ENCODE measurements at places on chromosomes 12 and 14. TPM values are rescaled to one million over a fixed set of nuclear protein-coding genes. Genes with fewer than 3 reads are reported as not detected.

The TAS2R20 gene
- total RNA-seq, result 2.1 TPM

DNA sequence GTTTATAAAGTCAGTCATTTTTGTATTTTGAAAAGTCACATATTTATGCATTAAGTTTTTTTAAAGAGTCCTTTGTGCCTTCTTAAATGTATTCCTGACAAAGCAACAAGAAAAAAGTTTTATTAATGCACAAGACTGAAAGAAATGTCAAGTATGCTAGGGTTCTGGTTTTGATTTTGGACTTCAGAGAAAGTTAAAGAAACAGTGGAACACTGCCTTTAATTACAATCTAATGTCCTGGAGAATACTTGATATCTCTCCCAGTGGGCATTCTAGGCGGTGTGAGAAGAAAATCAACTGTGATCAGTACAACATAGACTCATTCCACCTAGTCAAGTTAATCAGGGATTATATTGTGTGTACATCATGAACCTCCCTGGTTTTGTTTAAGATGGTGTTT, 49.9 kb downstream of the PRICKLE1 start:
- DNase-seq, result no peak
- no peak overlapping the region for H3K4me3 ChIP-seq
- peaks cover 5% of the 10 kb centered on the region for H3K27me3 ChIP-seq
- H3K4me1 ChIP-seq, result no peaks in the 10 kb centered on the region
- no peak overlapping the region for H3K27ac ChIP-seq
- no peaks in the 10 kb centered on the region for H3K36me3 ChIP-seq

The KRT6A gene
- not detected for total RNA-seq

The ZC3H10 gene
- total RNA-seq, result 11.2 TPM

The SOCS4 gene
- 36.4 TPM for total RNA-seq

The OR4L1 gene
- total RNA-seq, result not detected

DNA sequence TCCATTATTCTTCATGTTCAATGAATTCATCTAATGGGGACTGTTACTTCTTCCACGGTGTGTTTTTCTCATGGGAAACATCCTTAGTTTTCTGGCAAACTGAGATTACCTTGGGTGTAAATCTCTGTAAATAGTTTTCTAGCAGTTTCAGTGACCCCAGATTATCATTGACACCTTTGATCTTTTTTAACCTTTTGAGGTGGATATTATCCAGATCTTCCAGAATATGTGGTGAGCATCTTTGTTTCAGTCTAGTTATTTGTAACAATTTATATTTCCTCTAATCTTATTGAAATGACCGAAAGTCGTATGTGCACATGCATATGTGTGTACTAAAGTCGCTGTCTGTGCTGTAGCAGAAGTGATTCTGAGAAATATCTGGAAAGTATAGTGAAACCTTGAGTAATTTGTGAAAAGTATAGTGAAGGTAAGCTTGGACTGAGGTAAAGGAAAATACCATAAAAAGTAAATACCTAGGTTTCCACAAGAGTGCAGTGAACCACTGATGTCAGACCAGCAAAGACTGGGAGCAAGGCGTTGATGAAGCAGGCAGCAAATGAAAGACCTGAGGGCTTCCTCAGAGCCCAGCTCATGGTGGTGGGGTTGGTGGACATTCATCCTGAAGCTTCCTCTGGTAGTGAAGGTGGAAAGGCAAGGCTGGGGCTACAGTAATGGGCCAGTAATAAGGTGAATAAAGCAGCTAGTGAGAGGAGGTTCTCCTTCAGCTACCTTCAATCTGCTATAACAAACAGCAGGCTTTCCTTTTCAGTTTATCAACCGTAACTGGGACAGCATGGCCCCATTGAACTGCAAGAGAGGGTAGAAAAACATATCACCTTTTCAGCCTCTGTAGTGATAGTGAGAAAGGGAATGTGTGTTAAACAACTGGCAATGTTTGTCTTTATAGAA, 480.2 kb upstream of the FBXO33 start:
- H3K36me3 ChIP-seq, result no peaks in the 10 kb centered on the region
- DNase-seq, result no peak
- no peak overlapping the region for H3K27ac ChIP-seq
- H3K4me1 ChIP-seq, result no peaks in the 10 kb centered on the region
- no peak overlapping the region for H3K4me3 ChIP-seq

The TMEM121 gene
- 9.1 TPM for total RNA-seq

- DNase-seq, result no peak
- H3K4me3 ChIP-seq, result no peak overlapping the region
- H3K27ac ChIP-seq, result no peak overlapping the region
- peaks cover 5% of the 10 kb centered on the region for H3K4me1 ChIP-seq
- H3K27me3 ChIP-seq, result peaks cover 26% of the 10 kb centered on the region
These were observed 87.0 kb downstream of the SAMD4A start for GRCh38 chr14:54653712-54654469.

GRCh38 chr12:7645395-7646177, 20.1 kb downstream of the APOBEC1 start:
- H3K27me3 ChIP-seq, result peaks cover 7% of the 10 kb centered on the region
- DNase-seq, result peak; percentile 76
- H3K4me3 ChIP-seq, result no peak overlapping the region
- H3K36me3 ChIP-seq, result no peaks in the 10 kb centered on the region

- no peak overlapping the region for H3K4me3 ChIP-seq
- no peak for DNase-seq
- H3K4me1 ChIP-seq, result peaks cover 19% of the 10 kb centered on the region
- H3K27ac ChIP-seq, result no peak overlapping the region
These were observed 5.3 kb downstream of the KRT7 start for GRCh38 chr12:52238207-52238840.

DNA sequence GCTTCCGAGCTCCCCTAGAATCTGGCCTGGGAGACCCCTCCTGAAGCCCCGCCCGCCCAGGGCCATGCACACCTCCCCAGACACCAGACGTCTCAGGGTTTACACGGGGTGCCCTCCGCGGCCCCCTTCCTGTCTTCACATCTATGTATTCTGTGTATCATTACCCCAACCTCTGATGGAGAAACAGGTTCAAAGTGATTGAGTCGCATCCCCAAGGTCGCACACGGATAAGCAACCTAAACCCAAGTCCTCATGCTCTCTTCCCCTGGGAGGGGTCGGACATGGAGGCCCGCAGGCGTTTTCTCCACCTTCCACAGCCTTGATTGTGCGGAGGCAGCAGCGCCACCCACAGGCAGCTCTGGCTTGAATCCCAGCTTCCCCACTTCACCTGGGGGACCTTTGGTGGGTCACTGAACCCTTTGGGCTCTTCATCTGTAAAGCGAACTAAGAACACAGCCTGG, 237.3 kb downstream of the BCL11B start:
- H3K4me1 ChIP-seq, result no peaks in the 10 kb centered on the region
- H3K27ac ChIP-seq, result peak overlapping the region; percentile 38
- H3K27me3 ChIP-seq, result peaks cover 3% of the 10 kb centered on the region
- H3K4me3 ChIP-seq, result no peak overlapping the region

DNA sequence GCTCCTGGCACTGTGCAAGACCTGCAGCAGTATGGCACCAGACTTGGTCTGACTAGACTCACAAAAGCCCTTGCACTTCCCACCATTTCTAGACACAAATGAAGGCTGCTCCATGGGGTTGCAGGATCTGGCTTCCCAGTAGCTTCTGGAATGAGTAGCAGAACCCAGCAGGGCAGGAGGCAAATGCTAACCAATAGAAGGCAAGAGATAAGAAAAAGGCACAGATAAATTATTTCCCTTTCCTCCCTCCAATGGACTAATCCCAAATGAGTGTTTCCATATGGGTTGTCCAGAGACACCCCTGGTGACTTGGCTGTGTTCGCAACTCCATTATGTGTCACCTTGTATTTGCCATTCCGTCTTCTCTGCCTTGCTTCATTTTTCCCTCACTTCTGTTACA, 49.7 kb downstream of the KIF21A start:
- no peaks in the 10 kb centered on the region for H3K4me1 ChIP-seq
- no peak overlapping the region for H3K27ac ChIP-seq
- peaks cover 1% of the 10 kb centered on the region for H3K36me3 ChIP-seq
- H3K4me3 ChIP-seq, result no peak overlapping the region

The MMP17 gene
- total RNA-seq, result 0.89 TPM

The FGF23 gene
- total RNA-seq, result not detected

The MANSC1 gene
- total RNA-seq, result 1.1 TPM

The LUM gene
- total RNA-seq, result not detected

The PTHLH gene
- not detected for total RNA-seq

GRCh38 chr12:14696265-14696741, at the start of gene GUCY2C:
Gene GUCY2C, minus strand, starts transcription at chr12:14696599. Its CDS starts 151 bp downstream, at chr12:14696448.
- H3K27me3 ChIP-seq, result peaks cover 12% of the 10 kb centered on the region
- no peaks in the 10 kb centered on the region for H3K4me1 ChIP-seq
- H3K4me3 ChIP-seq, result no peak within 1 kb of the TSS

The DPF3 gene
- total RNA-seq, result 1.5 TPM

GRCh38 chr12:120654656-120655055, 14.2 kb downstream of the CABP1 start:
- no peak for DNase-seq
- no peaks in the 10 kb centered on the region for H3K36me3 ChIP-seq
- no peak overlapping the region for H3K27ac ChIP-seq
- H3K27me3 ChIP-seq, result peaks cover 30% of the 10 kb centered on the region

DNA sequence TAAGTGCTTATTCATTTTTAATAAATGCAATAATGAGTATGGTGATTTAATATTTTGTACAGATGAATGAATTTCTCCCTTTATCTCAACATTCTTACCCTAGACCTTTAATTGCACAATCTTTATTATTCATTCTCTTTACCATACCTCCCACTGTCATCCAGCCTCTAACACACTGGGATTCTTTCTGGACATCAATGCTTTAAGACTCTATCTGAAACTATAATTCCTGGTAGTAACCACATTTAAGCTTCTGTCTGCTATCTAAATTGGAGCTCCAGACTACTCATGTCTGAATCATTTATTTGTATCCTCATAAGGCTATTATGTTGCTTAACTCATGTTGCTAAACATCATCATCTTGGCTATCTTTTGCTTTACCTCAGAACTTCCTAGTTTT, 270.2 kb downstream of the ALG10B start:
- H3K4me3 ChIP-seq, result no peak overlapping the region
- no peaks in the 10 kb centered on the region for H3K4me1 ChIP-seq
- no peaks in the 10 kb centered on the region for H3K36me3 ChIP-seq
- no peaks in the 10 kb centered on the region for H3K27me3 ChIP-seq
- DNase-seq, result no peak
- no peak overlapping the region for H3K27ac ChIP-seq

DNA sequence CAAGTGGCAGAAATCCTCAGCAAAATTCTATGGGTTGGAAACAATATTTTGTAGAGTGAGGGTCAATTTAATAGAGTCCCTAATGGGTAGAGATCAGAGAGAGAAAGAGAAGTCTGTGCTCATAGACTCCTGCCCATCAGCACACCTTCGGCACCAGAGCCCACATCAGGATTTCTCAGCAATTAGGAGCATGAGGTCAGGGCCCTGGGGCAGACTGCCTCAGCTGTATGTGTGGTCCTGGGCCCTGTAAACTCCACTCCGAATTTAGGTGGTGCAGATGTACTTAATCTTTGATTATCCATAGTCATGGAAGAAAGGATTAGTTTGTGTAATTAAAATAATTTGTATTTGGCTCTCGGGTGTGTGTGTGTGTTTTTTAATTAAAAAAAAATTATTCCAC, 372.6 kb downstream of the AEBP2 start:
- H3K36me3 ChIP-seq, result no peaks in the 10 kb centered on the region
- no peak for DNase-seq
- H3K27me3 ChIP-seq, result no peaks in the 10 kb centered on the region

The DHRS2 gene
- 3.1 TPM for total RNA-seq

DNA sequence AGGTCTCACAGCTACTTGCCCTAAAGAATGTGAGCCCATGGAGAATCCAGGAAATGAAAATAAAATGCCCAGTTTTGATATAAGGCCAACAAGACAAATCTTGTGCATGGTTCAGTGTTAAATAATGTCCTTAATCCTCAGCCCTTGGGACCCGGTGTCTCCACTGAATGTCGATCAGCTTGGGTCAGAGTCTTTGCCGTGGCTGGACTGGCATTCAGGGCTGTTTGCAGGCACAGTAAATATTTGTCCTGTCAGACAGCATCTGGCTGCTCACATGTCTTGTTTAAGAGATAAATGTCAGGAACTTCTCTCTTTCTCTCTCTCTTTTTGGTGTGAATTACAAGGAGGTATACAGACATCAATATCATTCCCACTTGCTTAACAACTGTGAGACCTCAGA, 452.5 kb downstream of the FUT8 start:
- peaks cover 57% of the 10 kb centered on the region for H3K4me1 ChIP-seq
- no peaks in the 10 kb centered on the region for H3K27me3 ChIP-seq
- peaks cover 2% of the 10 kb centered on the region for H3K36me3 ChIP-seq
- peak overlapping the region; percentile 4 for H3K27ac ChIP-seq

- peaks cover 47% of the 10 kb centered on the region for H3K36me3 ChIP-seq
- H3K4me3 ChIP-seq, result no peak overlapping the region
- DNase-seq, result no peak
- no peak overlapping the region for H3K27ac ChIP-seq
- H3K4me1 ChIP-seq, result peaks cover 47% of the 10 kb centered on the region
These were observed 5.0 kb downstream of the MLH3 start for GRCh38 chr14:75046275-75046674.

GRCh38 chr12:69274861-69275260, 35.5 kb downstream of the CPSF6 start:
- H3K36me3 ChIP-seq, result peaks cover 16% of the 10 kb centered on the region
- H3K27ac ChIP-seq, result no peak overlapping the region
- H3K4me3 ChIP-seq, result no peak overlapping the region
- peaks cover 17% of the 10 kb centered on the region for H3K4me1 ChIP-seq
- no peaks in the 10 kb centered on the region for H3K27me3 ChIP-seq

GRCh38 chr14:47191700-47192099, 483.7 kb downstream of the MDGA2 start:
- no peak for DNase-seq

- DNase-seq, result no peak
- no peaks in the 10 kb centered on the region for H3K27me3 ChIP-seq
- H3K4me1 ChIP-seq, result no peaks in the 10 kb centered on the region
- no peak overlapping the region for H3K27ac ChIP-seq
These were observed 71.3 kb downstream of the TSPAN11 start for GRCh38 chr12:30997685-30998440.

DNA sequence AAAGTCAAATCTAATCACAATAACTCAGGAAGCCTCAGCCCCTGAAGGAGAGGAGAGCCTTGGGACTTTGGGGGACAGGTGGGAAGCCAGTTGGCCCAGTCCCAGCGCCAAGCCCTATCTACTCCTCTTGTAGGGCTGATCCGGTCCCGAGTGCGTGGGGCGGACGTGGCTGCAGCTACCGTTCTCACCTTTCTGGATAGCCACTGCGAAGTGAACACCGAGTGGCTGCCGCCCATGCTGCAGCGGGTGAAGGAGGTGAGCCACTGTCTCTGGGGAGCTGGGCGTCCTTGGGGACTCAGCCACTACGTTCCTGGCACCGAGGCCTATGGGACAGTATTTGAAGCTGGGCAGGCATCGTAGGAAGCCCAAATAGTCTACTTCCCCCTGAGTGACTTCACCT, 68.4 kb downstream of the GALNT16 start:
- no peaks in the 10 kb centered on the region for H3K4me1 ChIP-seq
- DNase-seq, result no peak
- H3K4me3 ChIP-seq, result no peak overlapping the region

DNA sequence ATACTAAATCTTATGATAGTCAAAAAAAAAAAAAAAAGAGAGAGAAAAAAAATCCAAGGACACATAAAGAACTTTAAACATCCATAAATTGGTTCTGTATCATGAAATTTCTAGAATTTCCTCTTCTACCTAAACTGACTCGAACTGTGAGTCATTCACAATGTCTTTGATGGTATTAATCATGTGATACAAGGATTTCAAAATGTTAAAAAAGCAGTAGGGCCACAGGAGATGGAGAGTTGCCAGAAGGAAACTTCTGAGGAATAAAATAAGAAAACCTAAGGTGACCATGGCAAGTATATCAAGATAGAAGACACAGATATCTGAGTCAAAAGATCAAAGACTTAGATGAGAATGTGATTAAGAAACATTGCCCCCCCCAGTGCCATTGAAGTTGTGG, 1320.9 kb upstream of the FLRT2 start:
- H3K36me3 ChIP-seq, result no peaks in the 10 kb centered on the region
- no peak for DNase-seq
- no peaks in the 10 kb centered on the region for H3K4me1 ChIP-seq
- no peak overlapping the region for H3K27ac ChIP-seq
- H3K27me3 ChIP-seq, result no peaks in the 10 kb centered on the region
